Activated CD4-positive, alpha-beta T cell treated with anti-CD3 and anti-CD28 coated beads, Interleukin-2, amount 10 ng/mL, durations not matched to agents 7 days and 5 days (primary cell): ENCODE measurements at places on chromosomes 5 and 9. TPM values are rescaled to one million over a fixed set of nuclear protein-coding genes. Genes with fewer than 3 reads are reported as not detected.

- no peak for DNase-seq
These were observed 73.1 kb downstream of the PBX3 start for GRCh38 chr9:125820100-125820804.

The ALDOB gene
- total RNA-seq, result not detected

The TMED9 gene
- 94.0 TPM for total RNA-seq

The THBS4 gene
- 0.85 TPM for total RNA-seq

GRCh38 chr9:121598965-121599871 is 52.2 kb upstream of the DAB2IP start:
- DNase-seq, result no peak

DNA sequence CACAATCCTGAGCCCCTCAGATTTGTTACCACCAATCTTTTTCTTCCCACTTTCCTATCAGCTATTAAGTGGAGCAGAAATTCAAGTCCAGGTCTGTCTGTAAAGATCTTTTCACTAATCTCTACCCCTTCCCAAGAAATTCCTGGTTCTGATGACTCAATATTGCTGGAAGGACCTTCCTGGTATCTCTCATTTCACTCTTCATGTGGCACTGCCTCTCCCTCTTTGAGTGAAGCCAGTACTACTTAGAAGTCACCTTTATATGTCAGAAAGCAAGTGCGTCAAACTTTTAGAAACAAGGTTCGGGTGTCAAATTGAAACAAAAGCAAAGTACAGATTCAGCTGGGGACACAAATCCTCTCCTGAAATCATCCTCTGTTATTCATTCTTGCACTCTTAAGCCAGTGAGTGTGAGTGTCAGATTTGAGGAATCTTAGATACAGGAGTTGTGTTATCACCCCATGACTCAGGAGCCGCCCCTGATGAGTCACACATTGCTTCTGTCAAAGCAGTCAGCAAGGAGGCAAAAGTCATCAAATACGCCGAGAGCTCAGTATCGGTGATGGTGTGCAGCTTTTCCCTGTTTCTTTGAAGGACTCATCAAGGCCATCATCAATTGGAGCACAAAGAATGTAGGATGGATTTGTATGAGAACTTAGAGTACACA is 313.0 kb downstream of the CETN3 start:
- DNase-seq, result no peak

DNA sequence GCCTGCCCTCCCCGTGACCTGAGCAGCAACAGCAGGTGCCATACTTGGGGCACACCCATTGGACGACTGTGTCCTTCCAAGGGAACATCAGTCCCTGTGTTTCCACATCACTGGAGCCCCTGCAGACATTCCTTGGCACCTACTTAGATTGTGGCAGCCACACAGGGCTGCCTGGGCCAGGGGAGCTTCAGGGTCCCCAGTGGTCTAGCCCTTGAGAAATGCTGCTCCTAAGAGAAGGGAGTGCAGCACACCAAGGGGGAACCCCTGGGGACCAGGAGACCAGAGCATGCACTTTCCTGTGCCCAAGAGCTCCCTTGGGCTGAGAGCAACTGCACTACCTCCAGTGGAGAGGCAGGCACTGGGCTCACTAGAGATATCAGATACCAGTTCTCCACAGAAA is 20.1 kb upstream of the ABLIM3 start:
- DNase-seq, result no peak

The BRD3 gene
- 47.4 TPM for total RNA-seq

The FCN2 gene
- not detected for total RNA-seq

The FBP1 gene
- 0.27 TPM for total RNA-seq

DNA sequence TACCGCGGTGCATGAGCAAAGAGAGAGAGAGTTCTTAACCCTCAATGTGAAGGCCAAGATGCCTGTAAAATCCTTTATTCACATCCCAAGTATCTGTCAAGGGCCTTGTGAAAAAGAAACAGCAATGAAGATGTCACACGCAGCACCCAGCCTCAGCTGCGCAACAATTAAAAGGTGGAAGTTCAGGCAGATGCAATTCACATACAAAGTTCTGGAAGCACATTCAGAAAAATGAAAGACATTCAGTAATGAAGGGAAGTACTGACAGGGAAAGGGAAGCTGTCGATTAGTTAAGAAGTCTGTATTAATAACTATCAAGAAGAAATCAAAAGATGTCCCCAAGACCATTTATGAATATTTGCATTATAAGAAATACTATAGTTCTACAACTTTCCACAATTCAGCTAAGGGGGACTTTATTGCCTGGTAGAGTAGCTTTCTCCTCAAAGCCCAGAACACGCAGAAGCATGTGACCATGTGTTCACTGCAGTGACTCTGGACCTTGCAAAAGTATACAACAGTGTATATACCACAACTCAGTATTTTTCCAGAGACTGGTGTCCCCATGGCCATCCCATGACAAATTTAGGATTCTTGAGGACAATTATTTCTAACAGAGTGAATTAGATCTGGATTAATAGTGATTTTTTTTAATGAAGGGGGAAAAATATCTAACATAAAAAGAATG is 137.5 kb downstream of the CDK5RAP2 start:
- no peak for DNase-seq

GRCh38 chr5:38929838-38930237 is 84.0 kb downstream of the OSMR start:
- no peak for DNase-seq

The CCDC187 gene
- not detected for total RNA-seq

GRCh38 chr5:1461396-1461795 is 16.2 kb upstream of the SLC6A3 start:
- no peak for DNase-seq

DNA sequence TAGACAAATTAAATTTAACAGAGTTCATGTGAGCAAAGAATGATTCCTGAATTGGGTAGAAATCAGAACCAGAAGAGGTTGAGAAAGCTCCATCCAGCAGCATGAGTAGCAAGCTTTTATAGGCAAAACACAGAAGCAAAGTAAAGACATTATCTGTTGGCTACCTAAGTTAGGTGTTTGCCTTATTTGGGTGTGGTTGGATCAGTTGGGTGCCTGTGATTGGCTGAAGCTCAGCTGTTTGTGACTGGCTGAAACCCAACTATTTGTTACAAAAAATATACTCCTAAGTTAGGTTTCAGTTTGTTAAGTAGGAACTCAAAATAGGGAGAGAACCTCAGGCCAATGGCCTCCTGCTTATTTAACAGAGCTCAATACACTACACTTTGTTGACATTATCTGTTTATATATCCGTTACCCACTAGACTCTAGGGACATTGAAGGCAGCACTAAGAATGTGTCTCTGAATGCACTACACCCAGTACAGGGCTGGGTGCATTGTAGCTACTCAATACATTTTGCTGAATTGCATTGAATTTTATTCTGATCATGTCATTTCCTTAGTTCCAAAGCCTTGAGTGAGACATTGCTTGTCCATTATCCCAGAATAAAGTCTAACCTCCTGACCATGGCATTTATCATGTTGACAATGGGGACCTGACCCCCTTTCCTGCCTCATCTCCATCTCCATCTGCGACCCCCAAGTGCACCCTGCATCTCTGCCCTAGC is 98.7 kb downstream of the CCDC192 start:
- DNase-seq, result no peak

DNA sequence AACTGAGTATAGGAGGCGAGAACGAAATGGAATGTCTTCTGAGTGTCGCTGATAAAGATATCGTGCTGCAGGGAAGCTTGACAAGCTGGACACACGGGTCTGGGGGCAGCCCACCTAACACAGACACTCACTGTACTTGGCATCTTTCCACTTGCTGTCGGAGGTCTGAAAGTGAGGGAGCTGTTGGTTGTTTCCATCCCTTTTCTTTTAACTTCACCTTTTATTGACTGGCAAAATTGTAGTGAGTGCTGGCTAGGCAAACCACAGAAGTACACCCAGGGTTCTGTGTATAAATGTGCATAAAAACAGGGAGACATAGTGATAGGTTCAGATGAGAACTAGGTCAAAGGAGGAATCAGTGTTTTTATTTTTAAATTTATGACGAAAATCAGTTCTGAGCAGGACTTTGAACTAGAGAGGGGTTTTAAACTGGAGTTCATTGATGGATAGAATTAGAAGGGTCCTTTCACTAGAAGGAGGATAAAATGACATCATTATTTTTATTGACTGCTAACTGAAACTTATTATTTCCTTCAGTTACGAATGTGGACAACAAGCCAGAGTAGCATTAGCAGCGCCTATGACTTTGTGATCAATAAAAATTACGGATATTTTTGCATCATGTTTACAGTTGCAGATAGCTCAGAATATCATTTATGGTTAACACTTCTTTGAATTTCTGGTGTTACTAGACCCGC is 817 bp downstream of the GAPVD1 start:
- DNase-seq, result peak; percentile 18

DNA sequence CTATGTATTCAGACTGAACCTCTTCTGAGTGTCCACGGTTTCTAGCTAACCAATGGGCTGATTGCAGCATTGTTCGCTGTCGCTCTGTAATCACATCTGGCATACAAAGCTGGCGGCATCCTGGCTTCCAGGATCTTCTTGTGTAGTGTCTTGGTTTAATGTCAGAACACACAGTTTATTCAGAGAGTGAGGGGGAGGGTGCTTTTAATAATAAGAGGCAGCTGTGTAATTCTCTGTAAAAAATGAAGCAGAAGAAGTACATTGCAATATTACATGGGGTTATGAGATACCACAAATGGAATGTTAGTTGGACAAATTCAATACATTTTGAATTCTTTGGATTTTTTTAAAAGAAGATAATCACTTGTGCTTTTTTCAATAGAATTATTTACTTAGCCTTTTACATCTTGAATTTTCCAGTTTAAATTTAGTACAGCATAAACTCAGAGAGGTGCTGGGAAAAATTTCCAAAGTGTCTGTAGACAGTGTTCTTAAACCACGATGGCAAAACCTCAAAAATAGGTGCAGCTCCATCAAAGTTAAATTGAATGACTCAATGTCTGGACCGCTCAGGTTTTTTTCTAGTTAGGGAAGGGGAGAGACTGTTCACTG is 206.0 kb downstream of the PCSK1 start:
- DNase-seq, result no peak

DNA sequence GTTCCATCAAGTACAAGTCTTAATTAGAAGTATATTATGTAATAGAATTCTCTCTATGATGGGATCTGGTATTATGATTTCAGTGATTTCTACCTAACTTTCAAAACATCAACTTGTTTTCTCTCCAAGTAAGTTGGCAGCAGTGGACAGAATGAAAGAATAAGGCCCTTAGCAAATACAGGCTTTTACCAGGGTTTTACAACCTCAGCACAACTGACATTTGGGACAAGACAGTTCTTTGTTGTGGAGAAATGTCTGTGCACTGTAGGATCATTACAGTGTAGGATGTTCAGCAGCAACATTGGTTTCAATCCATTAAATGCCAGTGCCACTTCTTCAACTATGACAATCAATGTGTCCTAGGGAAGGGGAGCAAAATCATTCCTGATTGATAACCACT is 48.8 kb downstream of the MLANA start:
- no peak for DNase-seq

The MEIKIN gene
- not detected for total RNA-seq

- DNase-seq, result no peak
These were observed 22.3 kb downstream of the MINAR2 start for GRCh38 chr5:129770024-129770820.

The MELK gene
- total RNA-seq, result 74.5 TPM

The OR4F3 gene
- not detected for total RNA-seq

The PHF24 gene
- not detected for total RNA-seq

The CDH9 gene
- total RNA-seq, result not detected

DNA sequence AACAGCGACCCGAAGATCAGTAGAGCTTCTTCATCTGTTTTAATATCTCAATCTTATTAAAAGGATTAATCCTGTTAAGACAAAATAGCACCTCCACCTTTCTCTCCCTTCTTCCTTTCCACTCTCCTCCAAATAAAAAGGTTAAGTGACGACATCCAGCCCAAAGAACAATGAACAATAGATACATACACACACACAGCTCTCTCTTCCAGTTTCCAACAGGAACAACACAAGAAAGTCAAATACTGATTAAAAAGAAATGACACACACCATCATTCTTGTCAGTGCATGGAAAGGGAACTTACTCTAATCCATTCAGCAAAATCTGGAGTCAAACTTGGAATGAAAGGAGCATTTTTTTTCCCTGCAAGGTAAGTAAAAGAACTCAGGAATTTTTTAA is 2.8 kb downstream of the ARL15 start:
- no peak for DNase-seq

- no peak for DNase-seq
These were observed 6.1 kb upstream of the CSF2 start for GRCh38 chr5:132067451-132067850.

DNA sequence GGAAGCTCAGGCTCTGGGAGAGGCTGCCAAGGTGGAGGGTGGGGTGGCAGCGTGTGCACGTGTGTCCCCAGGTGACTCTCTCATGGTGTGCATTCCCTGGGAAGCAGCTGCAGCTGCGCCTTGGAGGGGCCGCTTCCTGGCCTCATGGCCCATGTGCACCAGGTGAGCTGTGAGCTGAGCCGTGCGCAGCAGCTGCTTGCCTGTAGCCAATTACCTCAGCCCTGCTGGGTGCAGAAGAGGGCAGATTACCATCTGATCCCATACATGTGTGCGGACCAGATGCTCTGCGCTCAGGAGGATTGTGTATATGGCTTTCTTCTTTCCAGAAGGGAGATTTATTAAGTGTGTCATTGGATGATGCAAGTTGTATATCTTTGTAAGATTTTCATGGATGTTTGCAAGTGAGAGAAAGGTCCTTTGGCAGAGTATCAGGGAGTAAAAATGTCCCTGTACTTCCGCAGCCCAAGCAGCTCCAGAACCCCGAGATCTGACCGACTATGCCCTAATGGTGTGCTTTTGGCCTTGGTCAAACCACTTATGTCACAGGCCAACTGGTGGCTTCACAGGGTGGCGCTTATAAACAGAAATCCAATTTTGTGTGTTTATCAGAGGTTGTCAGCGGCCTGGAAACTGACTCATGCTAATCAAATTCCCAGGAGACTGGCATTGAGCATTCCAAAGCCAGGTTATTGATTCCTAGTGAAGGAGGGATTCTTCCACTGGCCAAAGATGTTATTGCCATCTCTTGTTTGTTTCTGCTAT is 229.3 kb downstream of the GOLPH3 start:
- DNase-seq, result no peak

GRCh38 chr5:150340614-150341255 is 16.8 kb upstream of the TCOF1 start:
- no peak for DNase-seq

GRCh38 chr5:79694652-79695051 is 5.0 kb downstream of the CMYA5 start:
- DNase-seq, result no peak

The SPATA31A3 gene
- total RNA-seq, result not detected

- DNase-seq, result no peak
These were observed 5.2 kb upstream of the DUSP1 start for GRCh38 chr5:172776235-172776594.
